GM12892 (cell line): ENCODE measurements at places on chromosomes 7 and 10.

DNA sequence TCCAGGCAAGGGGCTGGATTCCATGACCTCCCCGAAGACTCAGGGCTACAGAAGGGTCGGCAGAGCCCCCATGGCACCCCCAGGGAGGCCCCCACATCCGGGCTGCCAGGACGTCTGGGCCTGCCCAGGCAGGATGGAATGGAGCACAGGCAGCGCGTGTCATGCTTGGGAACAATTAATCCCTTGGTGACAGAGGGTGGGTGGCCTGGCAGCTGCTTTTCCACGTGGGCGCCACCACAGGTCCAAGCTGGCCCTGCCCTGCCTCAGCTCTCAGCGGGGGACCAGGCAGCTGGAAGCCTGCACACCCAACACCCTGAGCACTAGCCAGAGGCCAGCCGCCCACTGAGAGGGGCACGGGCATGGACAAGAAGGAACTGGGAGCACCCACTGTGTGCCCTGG, 11.4 kb downstream of the ELN start:
- no peak for DNase-seq

DNA sequence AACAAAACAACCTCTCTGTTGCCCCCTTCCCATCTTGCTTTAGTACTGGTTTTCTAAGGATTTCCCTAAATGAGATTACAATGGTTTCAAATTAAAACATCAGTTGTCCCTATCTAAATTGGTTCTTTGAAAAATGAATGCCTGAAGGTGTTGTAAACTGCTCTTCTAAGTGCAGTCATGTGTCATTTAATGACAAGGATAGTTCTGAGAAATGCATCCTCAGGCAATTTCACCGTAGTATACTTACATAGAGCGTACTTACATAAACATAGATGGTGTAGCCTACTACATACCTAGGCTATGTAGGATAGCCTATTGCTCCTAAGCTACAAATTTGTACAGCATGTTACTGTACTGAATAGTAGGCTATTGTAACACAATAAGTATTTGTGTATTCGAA, 278.1 kb downstream of the MAGI2 start:
- DNase-seq = no peak

- no peak for DNase-seq
Measured at GRCh38 chr7:1857487-1858421, 187.7 kb downstream of the ELFN1 start.

- no peak for DNase-seq
Measured at GRCh38 chr10:43267811-43268210, 946 bp upstream of the RASGEF1A start.

GRCh38 chr7:127761196-127761595, 109.2 kb downstream of the SND1 start:
- no peak for DNase-seq

DNA sequence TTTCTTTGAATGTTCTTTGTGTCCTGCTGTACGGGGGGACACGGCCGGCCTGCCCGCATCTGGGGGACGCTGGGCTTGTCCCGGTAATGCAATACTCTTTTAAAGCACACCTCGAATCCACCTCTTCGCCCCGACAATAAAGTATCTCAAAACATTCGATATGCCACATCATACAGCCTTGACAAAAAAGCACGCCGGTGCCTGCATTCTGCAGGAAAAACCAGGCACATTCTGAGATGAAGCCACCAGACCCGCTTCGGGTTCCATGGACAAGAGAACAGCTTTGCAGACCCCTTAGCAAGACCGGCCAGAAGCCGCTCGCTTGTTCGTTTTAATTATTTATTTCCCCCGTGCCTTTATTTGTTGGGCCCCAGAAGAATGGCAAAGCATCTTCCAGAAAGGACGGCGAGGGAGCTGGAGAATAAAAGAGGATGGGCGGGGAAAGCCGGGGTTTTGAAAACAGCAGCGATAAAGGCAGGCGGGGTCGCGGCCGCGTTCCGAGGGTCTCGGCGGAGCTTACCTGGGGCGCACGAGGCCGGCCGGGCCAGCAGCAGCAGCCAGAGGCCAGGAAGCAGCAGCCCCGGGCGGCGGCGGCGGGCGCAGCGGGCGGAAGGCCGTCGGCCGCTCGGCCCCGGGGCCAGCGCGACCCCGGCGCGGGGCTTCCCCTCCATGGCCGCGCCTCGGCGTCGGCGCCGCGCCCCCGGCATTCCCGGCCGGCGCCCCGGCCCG, 462 bp downstream of the KIAA1549 start:
- no peak for DNase-seq

DNA sequence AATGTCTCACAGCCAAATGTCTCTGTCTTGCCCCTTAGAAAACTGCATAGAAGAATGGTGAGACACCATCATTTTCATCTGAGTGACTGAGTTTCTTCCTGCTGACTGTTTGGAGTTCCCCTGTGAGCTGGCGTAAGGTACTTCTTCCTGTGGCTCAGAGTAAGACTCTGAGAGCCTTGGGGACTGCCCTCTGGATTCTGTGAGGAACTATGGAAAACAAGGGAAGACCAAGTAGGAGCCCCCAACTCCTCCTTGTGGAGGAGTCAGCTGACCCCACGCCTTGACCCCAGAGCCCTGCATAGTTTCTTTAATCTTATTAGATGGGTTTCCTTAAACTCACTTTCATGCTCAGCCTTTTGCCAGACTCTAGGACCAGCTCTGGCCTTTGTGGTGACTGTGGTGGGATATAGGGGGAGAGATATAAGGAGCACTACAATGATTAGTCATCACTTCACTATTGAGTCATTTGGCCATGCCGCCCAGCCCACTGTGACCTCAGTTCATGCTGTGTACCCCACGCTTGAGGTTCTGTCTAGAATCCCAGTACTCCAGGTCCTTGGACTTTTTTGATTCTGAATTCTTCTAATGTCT, 51.8 kb upstream of the FAM133B start:
- no peak for DNase-seq

DNA sequence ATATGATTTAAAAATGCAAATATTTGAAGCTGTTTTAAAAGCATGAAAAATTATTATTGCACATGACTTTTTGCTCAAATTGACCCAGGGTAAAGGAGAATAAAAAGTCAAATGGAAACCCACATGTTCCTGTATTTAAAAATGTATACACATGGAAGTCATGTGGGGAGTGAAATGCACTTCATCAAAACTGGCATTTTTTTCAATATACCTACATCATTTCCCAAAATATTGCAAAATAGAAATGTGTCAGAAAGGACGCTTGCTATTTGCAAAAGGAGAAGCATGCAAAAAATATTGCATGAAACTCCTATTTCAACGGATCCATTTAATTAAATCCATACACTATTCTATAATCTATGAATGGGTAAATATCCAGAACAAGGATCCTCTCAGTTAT, 117.0 kb downstream of the POU6F2 start:
- DNase-seq = no peak

DNA sequence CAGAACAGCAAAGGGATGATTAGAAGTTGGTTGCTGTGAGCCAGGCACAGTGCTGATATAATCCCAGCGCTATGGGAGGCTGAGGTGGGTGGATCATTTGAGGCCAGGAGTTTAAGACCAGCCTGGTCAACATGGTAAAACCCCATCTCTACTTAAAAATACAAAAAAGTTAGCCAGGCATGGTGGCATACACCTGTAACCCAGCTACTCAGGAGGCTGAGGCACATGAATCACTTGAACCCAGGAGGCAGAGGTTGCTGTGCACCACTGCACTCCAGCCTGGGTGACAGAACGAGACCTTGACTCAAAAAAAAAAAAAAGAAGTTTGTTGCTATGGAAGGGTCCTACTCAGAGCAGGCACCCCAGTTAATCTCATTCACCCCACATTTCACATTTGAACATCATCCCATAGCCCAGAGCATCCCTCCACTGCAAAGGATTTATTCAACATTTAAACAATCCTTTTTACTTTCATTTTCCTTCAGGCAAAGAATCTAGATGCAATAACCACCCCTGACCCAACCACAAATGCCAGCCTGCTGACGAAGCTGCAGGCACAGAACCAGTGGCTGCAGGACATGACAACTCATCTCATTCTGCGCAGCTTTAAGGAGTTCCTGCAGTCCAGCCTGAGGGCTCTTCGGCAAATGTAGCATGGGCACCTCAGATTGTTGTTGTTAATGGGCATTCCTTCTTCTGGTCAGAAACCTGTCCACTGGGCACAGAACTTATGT, 4.1 kb downstream of the IL6 start:
- DNase-seq = no peak

DNA sequence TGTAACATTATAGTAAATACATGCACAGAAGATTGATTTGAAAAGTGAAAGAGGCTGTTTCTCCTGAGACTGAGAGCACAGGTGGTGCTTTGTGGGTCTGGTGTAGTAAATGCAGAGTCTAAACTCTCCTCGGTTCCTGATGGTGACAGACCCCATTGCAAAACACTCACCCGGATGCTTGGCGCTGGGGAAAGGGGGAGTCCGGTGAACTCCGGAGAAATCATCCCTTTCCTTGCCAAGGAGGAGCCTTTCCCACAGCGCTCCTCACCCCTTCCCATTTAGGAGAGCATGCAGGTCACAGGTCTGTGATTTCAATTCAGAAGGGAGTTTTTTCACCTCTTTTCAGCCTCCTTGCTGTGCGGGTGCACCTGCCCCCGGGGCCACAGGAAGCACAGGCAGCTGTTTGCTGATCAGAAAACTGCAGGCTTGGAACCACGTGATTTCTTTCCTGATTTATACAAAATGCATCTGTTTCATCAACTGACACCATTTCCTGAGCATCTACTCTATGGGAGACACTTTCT, 75.6 kb upstream of the LYZL2 start:
- no peak for DNase-seq

- DNase-seq = no peak
Measured at GRCh38 chr10:110847374-110847773, 24.4 kb upstream of the PDCD4 start.

DNA sequence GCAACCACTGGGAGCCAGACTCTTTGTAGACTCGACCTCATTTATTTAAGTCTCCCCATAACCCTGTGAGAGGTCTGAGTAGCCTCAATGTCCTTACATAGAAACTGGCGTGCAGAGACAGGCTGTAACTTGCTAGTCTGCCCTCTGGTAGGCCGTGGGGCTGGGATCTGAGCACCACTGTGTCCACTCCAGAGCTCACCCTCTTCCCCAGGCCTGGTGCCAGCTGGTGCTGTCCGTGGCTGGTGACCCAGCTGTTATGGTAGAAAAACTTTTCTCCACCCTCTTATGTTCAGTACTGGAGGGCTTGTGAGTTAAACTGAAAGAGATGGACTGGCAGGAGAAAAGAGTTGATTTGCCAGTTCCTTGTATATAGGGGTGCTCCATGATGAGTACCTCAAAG, 41.9 kb downstream of the ADAMTS14 start:
- no peak for DNase-seq

DNA sequence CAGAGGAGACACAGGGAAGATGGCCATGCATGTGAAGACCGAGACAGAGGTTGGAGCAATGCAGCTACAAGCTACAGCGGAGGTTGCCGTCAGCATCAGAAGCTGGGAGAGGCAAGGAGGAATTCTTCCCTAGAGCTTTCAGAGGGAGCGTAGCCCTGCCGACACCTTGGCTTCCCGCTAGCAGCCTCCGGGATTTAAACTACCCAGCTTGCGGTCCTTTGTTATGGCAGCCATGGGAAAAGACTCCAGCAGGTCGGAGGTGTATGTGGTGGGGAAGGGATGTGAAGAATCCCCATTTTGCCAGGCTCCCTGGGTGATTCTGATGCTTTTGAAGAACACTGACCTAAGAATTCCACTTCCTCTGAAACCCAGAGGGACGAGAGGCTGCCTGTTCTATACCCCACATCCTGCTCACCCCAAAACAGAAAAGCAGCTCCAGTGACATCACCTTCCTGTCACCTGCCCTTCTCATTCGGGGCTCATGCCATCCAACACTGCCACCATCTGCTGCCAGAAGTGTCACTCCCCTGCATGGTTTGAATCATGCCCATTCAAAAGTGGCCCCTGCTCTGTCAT, 3.3 kb upstream of the SEPHS1 start:
- DNase-seq = no peak

DNA sequence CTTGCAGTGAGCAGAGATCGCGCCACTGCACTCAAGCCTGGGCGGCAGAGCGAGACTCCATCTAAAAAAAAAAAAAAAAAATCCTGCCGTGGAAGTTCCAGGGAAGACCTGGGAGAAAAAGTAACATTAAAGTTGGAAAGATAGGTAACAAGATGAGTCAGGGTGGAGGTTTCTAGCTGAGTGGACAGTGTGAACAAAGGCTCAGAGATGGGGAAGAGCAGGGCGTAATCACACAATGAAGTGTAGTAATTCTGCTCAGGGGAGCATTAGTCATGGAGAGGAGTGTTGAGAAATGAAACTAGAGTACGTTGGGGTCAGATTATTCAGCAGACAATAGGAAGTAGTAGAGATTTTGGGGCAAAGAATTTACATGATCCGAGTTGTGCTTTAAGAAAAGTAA, 21.6 kb upstream of the WASL start:
- no peak for DNase-seq

GRCh38 chr10:70779511-70780369, 5.4 kb downstream of the TBATA start:
- no peak for DNase-seq

GRCh38 chr7:116522247-116522646, 2.6 kb upstream of the CAV1 start:
- DNase-seq = no peak

GRCh38 chr10:102540023-102540422, 36.3 kb downstream of the SUFU start:
- no peak for DNase-seq

- no peak for DNase-seq
Measured at GRCh38 chr10:119642556-119643111, 8.5 kb upstream of the BAG3 start.

- DNase-seq = no peak
Measured at GRCh38 chr7:96401200-96401599, 79.3 kb upstream of the SLC25A13 start.

DNA sequence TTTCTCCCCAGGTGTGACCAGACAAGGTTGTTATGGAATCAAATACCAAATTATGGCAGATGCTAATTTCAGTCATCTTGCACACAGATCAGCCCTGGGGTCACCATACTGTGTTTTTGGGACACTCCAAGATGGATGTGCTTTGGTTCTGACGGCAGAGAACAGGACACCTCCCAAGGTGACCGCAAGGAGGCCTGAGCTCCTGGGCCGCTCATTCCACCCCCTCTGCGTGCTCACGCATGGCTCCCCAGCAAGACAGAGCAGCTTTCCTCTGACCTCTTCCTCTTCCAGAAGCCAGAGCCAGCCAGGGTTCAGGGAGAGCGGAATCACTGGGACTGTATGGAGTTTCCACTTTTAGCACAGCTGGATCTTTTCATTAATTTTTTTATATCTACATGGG, 402.8 kb downstream of the DNAJB6 start:
- DNase-seq = no peak

DNA sequence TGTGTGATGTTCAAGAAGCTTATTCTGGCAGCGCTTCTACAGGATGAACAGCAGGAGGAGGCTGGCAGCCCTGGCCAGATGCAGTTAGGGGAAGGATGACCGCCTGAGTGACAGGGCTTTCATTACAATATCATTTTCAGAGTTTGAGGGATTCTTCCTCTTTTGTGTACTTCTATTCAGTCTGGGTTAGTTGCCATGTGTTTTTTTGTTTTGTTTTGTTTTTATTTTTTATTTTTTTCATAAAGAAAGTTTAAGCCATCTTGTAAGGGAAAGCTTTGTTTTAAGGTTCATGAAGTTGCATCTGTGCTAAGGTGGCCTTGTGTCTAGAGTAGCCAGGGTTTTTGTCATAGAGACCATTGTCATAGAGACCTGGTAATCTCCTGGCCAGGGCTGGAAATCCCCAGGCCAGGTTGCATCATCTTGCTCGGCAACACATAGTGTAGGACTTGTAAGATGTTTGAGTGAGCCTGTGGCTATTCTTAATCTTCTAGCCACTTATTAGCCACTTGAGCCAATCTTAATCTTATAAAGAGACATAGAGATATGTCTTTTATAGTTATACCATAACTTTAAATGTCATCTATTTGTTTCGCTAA, 230.5 kb upstream of the TMEM229A start:
- DNase-seq = no peak

GRCh38 chr10:60967854-60968484, 24.0 kb upstream of the RHOBTB1 start:
- no peak for DNase-seq
